ENCODE measurements at places on chromosomes 2 and 18.

DNA sequence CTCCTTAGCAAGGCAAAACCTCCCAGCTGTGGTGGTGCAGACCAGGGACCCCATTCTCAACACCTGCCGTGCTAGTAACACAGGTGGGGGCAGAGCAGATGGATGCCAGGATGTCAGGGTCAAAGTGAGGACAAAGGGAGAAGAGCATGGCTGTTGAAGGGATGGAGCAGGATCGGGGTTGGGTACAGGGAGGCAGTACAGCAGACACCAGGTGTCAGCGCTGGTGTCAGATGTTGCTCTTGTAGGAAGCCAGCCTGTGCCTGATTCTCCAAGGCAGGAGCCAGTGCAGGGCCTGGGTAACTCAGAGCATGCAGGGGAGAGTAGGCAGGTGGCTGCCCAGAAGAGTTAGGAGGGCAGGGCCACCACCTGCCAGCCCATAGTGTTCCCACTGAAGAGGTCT lies 222.1 kb upstream of the SPRED2 start:
- DNase-seq: no peak

DNA sequence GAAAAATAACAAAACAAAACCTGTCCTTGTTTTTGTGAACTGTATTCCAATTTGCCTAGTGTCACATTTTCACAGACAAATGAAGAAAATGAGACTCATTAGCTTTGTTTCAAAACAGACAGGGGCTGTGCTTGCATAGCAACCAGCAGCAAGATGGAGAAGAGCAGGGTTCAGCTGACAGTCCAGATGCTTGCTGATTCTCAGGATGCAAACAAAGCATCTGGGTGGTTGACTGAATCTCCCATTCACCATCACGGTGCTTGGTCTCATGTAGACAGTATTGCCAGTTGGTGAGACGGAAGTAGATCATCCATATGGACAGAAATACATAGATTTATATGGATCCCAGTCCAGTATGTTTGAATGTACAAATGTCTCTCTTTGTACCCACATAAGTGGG lies 326.8 kb downstream of the CCDC85A start:
- no peak for DNase-seq

DNA sequence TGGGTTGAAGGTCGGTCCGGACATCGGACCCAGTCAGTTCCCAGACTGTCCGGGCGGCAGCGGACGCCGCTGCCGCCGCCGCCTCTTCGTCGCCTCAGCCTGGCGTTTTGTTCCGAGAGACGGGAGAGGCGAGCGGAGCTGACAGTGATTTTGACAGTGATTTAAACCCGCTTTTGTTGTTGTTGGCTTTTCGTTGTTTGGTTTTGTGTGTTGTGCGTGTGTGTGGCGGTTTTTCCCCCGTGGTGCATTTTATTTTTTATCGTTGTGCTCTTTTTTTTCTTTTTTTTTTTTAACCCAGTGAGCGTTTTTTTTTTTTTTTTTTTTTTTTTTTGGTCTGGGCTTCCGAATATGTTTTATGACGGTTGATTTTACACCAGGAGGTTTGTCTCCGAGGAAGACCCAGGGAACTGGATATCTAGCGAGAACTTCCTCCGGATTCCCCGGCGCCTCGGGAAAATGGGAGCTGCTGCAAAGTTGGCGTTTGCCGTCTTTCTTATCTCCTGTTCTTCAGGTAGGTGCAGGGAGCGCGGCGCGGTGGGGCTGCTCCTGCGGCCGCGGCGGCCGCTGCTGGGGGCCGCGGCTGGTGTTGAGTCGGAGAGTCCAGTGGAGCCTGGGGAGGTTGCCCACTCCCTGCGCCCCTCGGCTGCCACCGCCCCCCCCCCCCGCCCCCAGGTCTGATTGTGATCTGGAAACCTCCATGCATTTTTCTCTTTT lies at the start of gene ACVR2A:
TSS of gene ACVR2A (plus strand) at position 333 of the 714 bp plus-strand sequence. CDS start at position 457, 124 bp downstream.
- DNase-seq: peak; percentile 81

DNA sequence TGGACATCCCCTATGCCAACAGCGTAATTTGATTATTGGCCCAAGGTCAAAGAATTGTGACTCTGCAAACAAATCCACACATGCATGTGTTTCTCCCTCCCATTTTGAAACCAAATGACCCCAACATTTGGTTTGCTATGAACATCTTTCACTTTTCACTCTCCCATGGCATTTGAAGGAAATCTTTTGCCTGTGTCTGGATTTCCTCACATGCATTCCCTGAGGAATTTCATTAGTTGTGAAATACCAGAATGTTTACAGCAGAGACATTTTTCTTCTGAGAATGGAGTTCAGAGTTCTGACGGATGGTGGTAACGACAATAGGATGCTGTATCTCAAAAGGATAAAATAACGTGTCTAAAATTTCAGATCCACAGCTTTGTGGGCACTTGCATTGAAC lies 60.3 kb upstream of the LMAN1 start:
- DNase-seq: peak; percentile 27

- peak; percentile 83 for DNase-seq
Observed at GRCh38 chr2:233084488-233084887, 24.3 kb downstream of the INPP5D start.

- DNase-seq: no peak
Observed at GRCh38 chr18:23506393-23506792, 3.1 kb downstream of the RMC1 start.

DNA sequence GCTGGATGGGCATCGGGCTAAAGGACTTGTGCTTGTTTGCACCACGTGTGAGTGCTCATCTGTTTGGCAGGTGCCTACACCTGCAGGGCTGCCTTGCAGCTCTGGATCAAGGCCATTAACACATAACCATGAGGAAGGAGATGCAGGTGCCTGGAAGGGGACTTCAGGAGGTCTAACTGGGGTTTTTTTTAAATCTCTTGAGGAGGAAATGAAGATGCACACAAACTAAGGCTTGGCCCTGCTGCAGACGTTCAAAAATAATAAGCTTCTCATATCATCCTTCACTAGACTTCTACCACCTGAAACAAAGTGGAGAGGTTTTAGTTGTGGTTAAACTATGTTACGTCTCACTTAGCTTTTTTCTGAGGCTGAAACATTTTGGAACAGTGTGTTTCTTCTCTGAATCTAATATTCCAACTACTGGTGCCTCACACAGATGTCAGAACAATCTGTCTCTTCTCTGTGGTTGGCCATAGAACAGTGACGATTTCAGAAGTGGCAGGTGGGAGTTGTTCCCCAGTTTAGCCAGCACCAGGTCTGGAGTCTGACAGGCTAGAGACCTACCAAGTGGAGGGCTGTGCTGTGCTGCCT lies 36.5 kb downstream of the BCL2L11 start:
- DNase-seq: no peak

DNA sequence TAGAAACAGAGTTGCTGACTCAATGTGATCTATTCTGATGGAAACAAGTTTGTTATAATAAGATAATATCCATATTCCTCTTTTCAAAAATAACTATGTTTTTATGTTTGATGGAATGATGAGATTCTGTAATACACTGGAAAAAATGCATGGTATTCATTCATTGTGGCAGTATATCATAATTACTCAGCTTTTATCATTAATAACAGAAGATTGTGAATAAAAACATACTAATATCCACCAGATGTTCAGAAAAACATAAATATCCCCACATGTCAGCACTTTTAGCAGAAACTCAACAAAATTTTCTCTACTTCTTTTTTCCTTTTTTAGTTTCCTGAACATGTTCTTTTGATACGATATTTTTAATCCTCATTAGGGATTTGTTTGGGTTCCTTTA lies 130.9 kb upstream of the CAVIN2 start:
- DNase-seq: peak; percentile 36

DNA sequence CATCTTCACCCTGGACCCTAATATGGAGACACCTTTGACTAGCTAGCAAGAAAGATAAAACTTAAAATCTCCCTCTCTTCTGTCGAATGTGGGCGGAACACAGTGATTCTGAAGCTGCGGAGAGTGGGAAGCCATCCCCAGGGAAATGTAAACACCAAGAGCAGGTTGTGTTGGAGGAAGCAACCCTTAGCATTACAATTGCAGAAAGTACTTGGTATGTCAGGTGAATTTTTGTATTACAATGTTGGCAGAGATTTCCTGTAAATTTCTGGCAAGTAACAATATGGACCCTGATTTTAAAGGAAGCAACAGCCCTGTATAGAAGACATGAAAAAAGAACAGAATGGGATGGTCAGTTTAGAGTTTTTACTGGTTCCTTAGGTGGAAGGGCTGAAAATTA lies 35.8 kb downstream of the TSN start:
- DNase-seq: no peak

GRCh38 chr2:234355808-234356365 lies 141.0 kb downstream of the ARL4C start:
- DNase-seq: no peak

DNA sequence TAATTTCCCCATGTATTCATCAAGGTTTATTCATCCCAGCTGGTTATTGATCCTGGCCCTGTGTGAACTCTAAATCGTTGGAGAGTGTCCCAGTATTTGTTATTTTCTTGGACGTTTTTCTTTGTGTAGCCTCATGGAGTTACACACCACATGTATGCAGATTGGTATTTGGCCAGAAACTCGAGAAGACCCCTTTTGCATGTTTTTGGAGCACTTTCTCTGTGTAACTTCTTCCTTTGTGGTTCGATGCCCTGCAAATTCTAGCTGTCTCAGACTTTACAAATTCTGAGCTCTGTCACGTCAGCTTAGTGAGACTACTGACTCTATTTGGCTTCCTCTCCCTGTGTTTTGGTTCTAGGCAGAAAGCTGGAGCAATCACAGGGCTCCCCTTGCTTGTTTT lies 198.7 kb downstream of the MCFD2 start:
- DNase-seq: no peak

DNA sequence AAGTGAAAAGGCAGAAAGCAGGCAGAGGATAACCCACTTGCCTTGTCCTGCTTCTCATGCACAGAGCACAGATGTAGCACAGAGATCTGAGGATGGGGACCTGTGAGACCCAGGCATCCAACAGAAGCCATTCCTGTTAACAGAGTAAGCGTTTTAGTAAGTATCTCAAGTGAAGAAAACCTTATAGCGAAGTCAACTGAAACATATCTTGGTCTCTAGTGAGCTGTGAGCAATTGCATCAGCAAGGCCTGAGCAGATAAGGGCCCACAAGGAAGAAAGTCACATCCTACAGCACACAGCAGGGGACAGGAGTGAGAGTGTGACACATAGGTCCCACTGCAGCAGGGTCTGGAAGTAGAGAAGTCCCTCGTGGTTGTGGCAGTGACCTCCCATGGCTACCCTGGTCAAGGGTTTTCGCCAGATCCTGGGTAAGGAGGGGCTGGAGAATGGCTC lies 248.7 kb upstream of the TNP1 start:
- DNase-seq: no peak

GRCh38 chr2:205755923-205756322 lies 73.6 kb downstream of the NRP2 start:
- no peak for DNase-seq

- DNase-seq: no peak
Observed at GRCh38 chr18:68456985-68457384, 257.9 kb downstream of the TMX3 start.

DNA sequence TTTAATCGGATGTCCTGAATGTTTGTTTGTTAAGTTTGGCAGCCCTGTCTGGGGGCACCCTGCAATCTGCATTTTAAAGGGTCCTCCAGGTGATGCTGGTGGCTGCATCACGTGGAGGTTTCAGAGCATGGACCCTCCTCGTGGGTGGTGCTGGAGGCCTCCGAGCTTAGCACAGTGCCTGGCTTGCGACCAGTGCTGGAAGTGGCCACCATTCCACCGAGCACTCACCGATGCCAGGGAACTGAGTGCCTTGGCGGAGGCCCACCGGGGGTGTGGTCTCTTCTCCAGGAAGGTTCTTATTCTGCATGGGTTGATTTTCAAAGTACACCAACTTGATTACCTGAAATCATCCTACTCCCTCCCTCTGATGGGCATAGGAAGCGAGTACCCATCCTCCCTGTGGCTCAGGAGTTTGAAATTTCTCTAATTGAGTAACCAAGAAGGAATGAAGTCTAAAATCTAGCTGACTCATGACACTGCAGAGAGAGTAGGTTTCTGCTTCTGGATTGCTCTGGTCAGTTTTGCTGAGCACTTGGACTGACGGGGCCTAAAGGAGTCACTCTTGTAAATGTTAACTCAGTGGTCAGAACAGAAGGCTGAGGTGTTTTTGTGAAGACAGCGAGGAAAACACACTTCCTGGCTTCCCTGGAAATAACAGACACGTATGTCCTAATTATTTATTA lies 58.1 kb upstream of the SLC66A3 start:
- DNase-seq: no peak

DNA sequence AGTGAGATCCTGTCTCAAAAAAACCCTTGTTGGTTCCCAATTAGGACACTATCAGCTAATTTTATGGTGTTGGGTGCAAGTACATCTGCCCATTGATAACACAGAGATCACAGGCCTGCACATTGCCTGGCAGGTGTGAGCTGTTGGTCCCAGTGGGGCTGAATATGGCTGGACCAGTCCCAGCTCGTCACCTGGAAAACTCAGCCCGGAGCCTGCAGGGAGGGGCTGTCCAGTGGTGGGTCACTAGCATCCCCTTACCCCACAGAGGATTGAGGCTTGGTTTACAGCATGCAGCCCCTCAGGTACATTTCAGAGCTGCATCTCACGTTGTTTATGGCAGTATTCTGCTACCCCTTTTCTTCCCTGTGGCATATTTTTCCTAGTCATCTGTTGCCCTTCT lies 40.8 kb upstream of the CHMP1B start:
- DNase-seq: no peak

DNA sequence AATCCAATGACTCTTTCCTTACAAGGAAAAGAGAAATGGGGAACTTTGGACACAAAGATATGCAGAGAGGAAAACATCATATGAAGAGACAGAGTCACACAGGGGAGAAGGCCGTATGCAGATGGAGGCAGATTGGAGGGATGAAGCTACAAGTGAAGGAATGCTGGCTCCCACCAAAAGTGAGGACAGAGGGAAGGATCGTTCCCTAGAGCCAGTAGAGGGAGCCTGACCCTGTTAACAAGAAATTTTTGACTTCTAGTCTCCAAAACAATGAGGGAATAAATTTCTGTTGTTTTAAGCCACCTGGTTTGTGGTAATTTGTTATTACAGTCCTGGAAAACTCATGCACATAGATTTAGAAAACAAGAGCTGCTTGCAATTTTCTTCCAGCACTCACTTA lies 169.3 kb downstream of the PMAIP1 start:
- no peak for DNase-seq

- no peak for DNase-seq
Observed at GRCh38 chr2:136407952-136408318, 290.0 kb upstream of the CXCR4 start.

DNA sequence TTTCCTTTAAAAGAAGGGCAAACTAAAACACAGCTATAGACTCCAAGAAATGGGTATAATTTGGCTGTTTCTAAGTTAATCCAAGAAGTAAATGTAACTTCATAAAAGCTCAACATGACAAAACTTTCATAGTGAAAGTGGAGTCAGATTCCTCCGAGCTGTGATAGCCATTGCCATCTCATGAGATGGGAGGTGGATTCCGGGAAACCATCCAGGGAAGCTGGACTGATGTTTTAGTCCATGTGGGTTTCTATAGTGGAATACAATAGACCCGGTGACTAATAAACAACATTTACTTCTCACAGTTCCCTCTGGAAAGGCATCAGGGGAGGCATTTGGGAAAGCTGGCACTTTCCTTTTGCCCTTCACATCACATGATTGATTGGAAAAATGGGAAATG lies 10.0 kb upstream of the LAPTM4A start:
- DNase-seq: peak; percentile 72
